ENCODE measurements at places on chromosomes 7 and 10.

DNA sequence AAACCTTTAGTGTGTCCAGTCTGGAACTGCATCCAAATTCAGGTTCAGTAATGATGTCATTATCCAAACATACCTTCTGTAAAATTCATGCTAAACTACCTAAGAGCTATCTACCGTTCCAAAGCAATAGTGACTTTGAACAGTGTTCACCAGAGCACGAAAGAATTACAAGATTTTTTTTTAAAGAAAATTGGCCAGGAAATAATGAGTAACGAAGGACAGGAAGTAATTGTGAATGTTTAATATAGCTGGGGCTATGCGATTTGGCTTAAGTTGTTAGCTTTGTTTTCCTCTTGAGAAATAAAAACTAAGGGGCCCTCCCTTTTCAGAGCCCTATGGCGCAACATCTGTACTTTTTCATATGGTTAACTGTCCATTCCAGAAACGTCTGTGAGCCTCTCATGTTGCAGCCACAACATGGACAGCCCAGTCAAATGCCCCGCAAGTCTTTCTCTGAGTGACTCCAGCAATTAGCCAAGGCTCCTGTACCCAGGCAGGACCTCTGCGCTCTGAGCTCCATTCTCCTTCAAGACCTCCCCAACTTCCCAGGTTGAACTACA is 694 bp upstream of the FAS start:
- no peak for DNase-seq

GRCh38 chr10:72126184-72126871 is 38.0 kb upstream of the SPOCK2 start:
- DNase-seq = no peak

GRCh38 chr7:156460858-156461627 is 179.5 kb upstream of the RNF32 start:
- peak; percentile 47 for DNase-seq

GRCh38 chr7:48299580-48300169 is 128.4 kb downstream of the ABCA13 start:
- DNase-seq = no peak

DNA sequence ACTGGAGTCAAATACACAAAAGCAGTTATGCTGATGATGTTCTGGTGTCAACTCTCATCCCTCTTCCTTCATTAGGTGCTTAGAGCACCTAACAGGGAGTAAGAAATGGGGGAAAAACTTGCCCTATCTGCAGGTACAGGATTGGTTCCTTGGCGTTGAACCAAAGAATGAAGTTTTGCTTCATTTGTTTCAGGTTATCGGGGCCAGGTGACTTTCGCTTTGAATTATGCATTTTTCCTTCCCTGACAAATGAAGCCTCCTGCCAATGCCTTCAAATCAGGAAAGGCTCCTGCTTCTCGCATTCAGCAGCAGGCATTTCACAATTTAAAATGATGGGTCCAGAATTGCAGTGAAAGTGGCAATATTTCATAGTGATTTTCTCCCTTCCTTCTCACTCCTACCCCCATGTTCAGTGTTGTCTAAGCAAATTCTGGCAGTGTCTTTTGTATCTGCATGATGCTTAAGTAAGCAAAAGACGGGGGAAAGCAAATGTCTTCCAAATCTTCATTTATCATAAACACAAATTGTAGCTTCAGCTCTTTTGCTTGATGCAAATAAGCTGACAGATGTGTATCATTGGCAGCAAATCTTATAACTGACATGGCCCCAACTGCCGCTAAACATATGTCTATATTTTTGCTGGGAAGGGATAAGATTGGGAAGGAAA is 29.4 kb downstream of the DNAJB9 start:
- no peak for DNase-seq

GRCh38 chr10:117663750-117664149 is 121.2 kb downstream of the EMX2 start:
- DNase-seq = no peak

- DNase-seq = no peak
These were observed 137.3 kb upstream of the SH2B2 start for GRCh38 chr7:102149416-102149815.

DNA sequence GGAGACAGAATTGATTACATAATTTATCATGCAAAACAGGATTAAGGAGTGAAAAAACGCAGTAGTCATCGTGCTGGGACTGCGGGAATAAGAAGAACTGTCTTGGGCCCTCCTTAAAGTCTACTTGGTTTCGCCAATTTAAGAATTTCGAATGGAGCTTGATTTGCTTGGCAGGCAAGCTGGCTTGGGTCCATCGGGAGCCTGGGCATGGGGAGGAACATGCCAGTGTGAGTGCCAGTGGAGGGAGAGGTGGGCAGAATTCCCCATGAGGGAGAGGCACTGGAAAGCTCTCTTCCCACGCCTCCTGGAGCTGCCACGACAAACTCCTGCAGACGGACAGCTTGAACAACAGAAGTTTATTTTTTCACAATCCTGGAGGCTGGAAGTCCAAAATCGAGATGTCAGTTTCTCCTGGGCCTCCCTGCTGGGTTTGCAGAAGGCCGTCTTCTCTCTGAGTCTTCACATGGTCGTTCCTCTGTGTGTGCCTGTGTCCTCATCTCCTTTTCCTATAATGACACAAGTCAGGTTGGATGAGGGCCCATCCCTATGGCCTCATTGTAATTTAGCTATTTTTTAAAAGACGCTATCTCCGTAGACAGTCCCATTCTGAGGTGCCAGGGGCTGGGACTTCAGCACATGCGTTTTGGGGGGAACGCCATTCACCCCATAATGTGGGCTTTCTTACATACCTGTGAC is 528.7 kb upstream of the DPP6 start:
- no peak for DNase-seq

GRCh38 chr10:88314362-88314761 is 268.8 kb downstream of the RNLS start:
- no peak for DNase-seq

DNA sequence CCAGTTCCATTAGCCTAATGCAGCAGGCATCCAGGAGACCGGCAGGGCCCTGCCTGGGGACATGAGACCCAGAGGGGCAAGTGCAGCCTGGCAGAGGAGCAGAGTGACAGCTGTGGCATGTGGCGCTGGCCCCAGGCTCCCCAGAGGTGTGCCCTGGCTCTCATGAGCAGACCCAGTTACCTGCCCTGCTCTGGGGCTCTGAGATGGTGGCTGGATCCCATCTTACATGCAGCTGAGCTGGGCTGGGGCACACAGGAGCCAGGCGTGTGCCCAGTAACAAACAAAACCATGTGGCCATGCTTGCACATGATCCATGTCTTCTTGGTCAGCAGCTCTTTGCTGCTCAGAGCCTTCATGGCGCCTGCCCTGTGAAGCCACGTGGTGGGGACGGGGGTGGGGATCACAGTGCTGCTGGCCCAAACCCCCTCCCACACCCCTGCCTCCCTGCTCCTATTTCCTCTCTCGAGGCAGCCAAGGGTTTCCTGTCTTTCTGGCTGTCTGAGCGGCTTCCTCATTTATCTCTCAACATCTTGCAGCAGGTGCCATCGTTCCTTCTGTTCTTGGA is 40.3 kb upstream of the GTF2I start:
- DNase-seq = no peak

DNA sequence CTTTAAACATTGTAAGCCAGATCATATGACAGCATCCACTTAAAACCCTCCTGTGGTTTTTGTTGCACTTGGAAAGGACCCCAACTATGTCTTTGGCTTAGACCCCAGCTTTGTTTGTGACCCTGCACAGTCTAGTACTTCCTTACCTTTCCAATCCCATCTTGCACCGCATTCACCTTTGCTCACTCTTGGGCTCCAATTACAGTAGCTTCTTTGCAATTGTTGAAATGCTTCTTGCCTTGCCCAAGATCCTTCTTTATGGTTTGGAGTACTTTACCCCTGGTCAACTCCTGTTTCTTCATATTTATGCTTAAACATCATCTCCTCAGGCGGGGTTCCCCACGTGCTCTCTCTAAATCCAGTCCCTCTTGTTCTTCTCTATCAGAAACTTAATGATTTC is 162.6 kb downstream of the PTEN start:
- no peak for DNase-seq

DNA sequence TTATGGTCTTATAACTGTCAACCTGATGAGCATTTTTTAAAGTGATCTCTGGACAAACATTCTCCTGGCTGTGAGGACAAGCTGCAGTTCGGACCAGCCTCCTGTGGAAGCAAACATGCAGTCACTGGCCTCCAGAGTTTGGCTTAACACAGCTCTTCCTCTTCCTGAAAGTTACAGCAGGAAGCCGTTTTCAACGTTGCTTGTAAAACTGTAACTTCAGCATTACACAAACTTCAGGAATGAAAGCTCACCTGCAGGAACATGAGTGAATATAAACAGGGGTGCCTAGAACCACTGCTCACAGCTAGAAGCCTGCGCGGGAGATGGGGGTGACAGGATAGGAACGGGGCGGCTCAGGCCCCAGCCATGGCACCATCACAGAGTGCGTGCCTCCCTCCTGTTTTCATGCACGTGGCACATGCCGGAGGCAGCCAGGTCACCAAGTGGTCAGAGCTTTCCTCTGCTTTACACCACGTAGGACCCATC is 292.9 kb upstream of the PITRM1 start:
- DNase-seq = no peak

DNA sequence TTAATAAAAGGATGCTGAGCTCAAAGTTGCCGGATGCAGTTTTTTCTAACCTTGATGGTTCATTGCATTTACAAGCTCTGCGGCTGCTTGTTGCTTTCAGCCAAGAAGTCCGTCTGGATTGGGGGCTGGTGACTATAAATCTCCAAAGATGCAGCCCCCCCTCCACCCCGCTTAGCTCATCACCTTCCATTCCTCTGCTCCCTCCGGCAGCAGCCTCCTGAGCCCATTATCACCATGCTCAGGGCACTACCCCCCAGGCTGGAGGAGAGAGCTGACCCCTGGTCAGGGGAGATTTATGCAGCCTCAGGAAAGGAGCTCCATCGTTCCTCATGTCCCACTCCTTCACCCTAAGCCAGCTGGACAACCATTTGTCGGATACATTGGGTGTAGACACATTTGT is 55.3 kb upstream of the ZRANB1 start:
- DNase-seq = no peak
